ENCODE measurements at places on chromosomes 1 and 21. TPM values are rescaled to one million over a fixed set of nuclear protein-coding genes. Genes with fewer than 3 reads are reported as not detected.

GRCh38 chr1:82564333-82564732, 763.6 kb downstream of the ADGRL2 start:
- DNase-seq: no peak

RORC gene
- 32.1 TPM for total RNA-seq

BGLAP gene
- total RNA-seq: 1.8 TPM

CR2 gene
- 0.08 TPM for total RNA-seq

HSD3B1 gene
- total RNA-seq: not detected

SLC16A4 gene
- total RNA-seq: 3.5 TPM
